ENCODE measurements at places on chromosomes 6 and 20.

DNA sequence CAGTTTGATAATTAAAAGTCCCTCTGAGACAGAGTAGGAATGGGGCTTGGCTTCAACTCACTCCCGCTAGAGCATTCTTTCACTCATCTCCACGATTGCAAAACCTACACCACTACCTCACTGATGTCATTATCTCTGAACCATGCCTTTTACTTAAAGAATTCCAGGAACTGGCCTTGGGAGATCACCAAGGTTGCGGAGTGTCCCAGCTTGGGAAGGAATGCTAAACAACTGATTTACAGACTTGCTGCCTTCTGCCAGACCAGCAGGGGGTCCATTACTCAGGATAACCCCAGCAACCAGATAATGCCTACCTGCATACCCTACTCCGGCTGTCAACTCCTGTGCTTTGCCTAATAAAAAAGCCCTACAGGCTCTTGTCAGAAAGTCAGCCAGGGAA, 102.2 kb upstream of the RALGAPA2 start:
- peak; percentile 60 for DNase-seq

DNA sequence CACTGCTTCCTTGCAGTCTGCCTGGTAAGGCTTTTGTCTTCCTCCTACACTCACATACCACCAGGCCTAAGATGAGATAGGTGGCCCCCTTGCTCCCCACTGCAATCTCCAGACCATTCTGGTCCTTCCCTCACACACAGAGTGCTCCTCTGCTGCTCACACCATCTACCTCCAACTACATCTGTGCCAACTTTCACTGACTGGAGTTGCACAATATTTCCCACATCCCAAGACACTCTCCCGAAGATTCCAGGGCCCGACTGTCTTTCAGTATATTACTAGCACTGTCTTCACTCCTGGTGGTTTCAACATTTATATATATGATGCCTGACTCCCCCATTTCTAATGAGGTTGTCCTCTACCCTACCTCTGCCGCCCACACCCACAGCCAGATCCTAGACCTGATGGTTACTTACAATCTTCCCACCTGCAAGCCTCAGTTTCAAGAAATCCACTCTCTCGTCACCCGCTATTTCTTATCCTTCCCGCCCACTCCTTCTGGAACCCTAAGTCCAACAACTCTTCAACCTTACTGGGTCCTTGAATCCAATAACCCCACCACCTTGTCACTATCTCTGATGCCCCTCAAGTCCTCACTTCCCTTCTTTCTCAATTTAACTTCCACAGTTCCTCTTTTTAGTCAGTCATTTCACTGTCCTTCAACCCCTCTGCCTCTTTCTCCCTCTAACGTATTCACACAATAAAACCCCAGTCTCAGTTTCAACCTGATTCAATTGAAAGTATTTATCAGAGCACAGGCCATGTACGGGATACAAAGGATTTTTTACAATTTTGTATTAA, 21.6 kb downstream of the RALGAPA2 start:
- DNase-seq, result no peak

DNA sequence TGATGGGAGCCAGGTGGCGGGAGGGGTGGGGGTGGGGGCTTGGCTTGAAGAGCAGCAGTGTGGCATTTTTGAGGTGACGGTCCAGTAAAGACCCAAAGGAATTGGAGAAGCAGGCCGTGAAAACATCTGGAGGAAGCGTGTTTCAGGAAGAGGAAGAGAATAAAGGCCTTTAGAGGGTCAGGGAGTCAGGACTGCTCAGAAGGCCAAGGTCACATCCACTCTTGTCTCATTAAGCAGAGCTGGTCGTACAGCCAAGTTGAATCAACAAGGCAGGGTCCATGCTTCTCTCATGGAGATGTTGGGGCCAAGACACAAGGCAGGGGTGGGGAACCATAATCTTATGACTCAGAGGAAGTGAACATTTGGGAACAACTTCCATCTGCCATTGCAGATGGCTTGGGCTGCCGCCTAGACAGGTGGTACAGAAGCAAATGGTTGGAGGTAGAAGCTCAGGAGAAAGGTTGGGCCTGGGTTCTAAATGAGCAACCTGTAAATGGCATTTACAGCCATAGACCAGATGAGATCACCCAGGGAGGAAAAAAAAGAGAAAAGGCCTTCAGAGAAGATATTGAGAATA, 179.6 kb downstream of the TTLL2 start:
- DNase-seq, result no peak

GRCh38 chr20:59322585-59323454, 22.4 kb downstream of the EDN3 start:
- no peak for DNase-seq

- DNase-seq, result peak; percentile 80
Measured at GRCh38 chr6:157954150-157955117, 27.2 kb upstream of the SYNJ2 start.

GRCh38 chr6:98241630-98242029, 592.7 kb upstream of the POU3F2 start:
- no peak for DNase-seq

- DNase-seq, result no peak
Measured at GRCh38 chr6:36247693-36248092, 22.2 kb upstream of the PNPLA1 start.

DNA sequence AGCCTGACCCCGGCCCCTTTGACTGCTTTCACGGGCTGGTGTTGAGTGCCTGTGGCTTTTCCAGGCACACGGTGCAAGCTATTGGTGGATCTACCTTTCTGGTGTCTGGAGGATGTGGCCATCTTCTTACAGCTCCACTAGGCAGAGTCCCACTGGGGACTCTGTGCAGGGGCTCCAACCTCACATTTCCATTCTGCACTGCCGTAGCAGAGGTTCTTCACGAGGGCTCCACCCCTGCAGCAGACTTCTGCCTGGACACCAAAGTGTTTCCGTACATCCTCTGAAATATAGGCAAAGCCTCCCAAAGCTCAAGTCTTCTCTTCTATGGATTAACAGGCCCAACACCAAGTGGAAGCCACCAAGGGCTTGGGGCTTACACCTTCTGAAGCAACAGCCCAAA, 691.5 kb upstream of the POU3F2 start:
- no peak for DNase-seq

GRCh38 chr20:17570347-17571152, 675 bp downstream of the DSTN start:
- peak; percentile 42 for DNase-seq

DNA sequence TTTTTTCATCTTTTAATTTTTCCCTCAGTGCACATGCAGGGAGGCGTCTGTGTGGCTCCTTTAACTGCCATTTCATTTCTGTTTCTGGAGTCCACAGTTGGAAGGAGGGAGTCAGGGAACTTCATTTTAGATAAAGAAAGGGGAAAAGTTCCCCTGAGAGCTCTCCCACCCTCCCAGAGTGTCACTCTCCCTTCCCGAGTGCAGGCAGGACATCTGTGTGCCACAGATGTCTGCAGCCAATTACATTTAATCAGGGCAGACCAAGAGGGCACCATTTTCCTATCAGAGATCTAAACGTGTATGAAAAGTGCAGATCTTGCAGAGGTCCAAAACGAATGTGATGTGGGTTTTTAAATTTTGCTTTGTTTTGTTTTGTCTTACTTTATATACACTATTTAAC, 96.6 kb downstream of the PXDC1 start:
- DNase-seq, result no peak

DNA sequence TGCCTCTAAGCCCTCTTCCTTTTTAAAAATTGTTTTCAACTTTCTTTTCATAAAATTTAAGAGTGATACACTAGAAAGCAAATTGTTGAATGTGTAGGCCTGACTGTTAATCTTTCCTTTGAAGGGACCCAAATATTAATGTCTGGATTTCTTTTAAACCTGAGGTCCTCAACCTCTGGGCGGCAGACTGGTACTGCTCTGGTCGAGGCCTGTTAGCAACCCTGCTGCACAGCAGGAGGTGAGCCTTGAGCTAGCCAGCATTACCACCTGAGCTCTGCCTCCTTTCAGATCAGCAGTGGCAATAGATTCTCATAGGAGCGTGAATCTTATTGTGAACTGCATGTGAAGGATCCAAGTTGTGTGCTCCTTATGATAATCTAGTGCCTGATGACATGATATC, 191.2 kb downstream of the MANEA start:
- DNase-seq, result no peak

- DNase-seq, result no peak
Measured at GRCh38 chr6:111810294-111811131, 62.7 kb downstream of the FYN start.

- DNase-seq, result no peak
Measured at GRCh38 chr6:108581932-108582475, 21.3 kb downstream of the FOXO3 start.

DNA sequence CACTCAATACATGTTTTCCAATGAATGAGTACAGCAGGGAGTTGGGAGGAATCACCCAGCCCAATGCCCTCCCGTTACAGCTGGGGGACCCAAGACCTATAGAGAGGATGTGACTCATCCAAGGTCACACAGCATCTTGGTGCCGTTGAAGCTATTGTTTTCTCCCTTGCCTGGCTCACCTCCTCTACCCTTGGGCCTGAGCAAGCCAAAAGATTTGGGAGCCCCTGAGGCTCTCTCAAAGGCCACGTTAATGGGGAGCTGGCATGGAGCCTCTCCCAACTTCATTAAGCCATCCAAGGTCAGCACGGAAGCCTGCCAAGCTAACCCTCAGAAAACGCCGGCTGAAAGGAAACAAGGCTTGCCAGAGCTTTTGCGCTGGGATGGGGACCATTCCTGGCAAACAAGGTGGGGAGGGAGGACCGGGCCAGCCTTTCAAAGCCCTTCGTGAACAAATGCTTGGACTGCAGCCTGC, 30.4 kb downstream of the KCNB1 start:
- no peak for DNase-seq

Measured in renal cortical epithelial cell (primary cell).